Activated CD4-positive, alpha-beta memory T cell treated with anti-CD3 and anti-CD28 coated beads for 36 hours (primary cell): ENCODE measurements at places on chromosomes 6 and 20.

GRCh38 chr6:14026831-14027539 is 90.6 kb upstream of the CD83 start:
- DNase-seq, result no peak

DNA sequence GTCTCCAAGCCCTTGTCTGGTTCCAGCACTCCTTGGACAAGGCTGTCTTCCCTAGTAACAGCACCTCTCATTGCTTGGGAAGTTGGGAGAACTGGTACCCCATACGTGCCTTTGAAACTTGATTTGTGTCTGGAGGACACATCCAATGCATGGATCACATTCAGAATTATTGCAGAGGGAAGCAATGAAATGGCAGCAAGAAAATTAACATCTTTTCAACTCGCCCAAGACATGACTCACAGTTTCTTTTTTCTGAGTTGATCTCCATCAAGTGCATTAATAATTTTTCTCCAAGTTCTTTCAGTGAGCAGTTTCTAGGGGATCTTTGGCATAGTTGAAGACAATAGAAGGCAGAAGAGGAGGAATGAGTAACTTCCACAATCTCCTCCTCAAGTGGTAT is 22.3 kb upstream of the PI3 start:
- no peak for DNase-seq

DNA sequence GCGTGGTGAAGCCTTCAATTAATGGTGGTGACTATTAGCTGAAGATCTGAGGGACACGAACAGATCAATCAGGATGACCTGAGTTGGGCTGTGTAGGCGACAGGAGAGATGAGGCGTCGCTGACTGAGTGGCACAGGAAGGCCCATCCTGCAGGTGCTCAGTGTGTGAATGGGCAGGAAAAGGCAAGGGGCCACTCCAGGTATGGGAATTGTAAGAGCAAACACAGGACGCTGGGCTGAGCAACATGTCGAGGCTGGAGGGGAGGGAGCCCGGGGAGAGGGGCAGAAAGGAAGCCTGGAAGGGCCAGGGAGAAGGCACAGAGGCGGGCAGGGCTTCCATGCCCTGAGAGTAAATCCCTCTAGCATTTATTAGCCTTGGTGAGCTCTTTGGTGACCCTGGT is 151.0 kb downstream of the VEGFA start:
- no peak for DNase-seq

- DNase-seq, result no peak
Observed at GRCh38 chr6:28943223-28943556, 19.4 kb upstream of the TRIM27 start.

GRCh38 chr20:8523684-8524083 is 391.6 kb downstream of the PLCB1 start:
- no peak for DNase-seq

DNA sequence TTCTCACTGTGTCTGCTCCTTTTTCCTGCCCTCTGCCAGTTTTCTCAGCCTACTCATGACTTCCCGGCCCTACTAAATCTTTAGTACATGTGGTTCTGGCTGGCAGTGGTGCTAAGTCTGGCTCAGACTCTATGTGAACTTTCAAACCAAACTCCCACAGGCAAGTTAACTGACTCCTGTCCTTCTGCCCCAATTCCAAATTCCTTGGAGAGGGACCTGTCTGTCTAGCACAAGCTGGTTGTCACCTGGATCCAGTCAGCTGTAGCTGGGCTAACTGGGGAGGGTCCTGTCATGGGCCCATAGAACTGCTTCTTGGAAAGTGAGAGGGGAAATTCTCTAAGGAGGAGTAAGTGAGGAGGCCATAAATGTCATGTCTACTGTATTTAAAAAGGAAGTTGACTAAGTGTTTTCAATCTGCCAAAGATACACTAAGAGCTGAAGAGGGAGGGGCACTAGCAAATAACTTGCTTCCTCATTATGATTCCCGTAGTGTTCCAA is 240.1 kb downstream of the KCNQ5 start:
- no peak for DNase-seq

DNA sequence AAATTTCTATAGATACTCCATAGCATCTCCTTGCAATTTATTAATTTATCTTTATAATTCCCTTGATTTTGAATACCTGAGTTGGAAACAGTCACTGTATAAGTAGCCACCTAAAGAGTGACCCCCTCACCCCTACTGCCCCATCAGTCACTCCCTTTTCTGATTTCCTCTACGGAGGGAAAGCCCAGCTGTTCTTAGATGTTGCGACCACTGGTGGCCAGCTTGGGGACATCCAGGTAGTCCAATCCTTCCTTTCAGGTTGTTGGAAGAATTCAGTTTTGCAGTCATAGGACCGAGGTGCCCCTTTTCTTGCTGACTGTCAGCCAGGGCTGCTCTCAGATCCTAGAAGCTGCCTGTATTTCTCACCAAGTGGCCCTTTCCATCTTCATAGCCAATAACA is 87.8 kb downstream of the BMP6 start:
- no peak for DNase-seq

- no peak for DNase-seq
Observed at GRCh38 chr20:22928679-22929078, 106.4 kb upstream of the SSTR4 start.
